ENCODE measurements at places on chromosomes 5 and 9. TPM values are rescaled to one million over a fixed set of nuclear protein-coding genes. Genes with fewer than 3 reads are reported as not detected.

IFT74 gene
- total RNA-seq, result 14.5 TPM

DNA sequence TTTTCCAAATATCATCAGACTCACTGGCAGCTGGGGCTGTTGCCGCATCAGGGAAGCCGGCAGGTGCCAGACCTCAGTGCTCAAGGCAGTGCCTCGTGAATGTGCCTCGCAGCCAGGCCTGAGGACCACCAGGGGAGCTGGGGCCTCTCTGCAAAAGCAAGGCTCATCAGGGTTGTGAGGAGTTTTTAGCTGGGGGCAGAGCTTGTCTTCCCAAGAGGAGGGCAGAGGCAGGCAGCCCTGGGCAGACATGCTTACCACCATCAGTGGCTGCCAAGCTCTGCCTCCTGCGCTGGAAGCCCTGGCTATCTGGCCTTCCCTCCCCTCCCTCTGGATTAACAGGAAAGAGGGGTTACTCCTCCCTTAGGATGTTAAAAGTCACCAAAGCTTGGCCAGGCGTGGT lies 8.8 kb upstream of the TBC1D9B start:
- no peak for ATAC-seq

- peak; percentile 59 for ATAC-seq
Measured at GRCh38 chr5:38556088-38556598, 303 bp downstream of the LIFR start.

KLF9 gene
- total RNA-seq, result 0.79 TPM

DNA sequence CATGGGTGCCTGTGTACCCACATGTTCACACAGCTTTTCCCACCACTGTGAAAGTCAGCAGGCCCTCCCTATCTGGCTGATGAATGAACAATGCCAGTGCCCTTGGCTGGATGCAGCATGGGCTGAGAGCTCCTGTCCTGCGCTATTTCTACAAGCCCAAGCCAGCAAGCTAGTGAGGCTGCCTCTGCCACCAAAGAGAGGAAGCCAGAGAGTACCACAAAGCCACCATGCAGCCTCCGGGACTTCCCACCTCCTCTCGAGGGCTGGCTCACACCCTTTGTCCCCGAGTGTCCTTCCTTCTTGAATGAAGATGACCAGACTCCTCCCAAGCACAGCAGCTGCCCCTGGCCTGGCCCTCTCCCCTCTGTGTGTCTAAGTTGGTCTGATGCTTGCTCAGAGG lies 76.5 kb downstream of the SH3PXD2B start:
- ATAC-seq, result no peak

DNA sequence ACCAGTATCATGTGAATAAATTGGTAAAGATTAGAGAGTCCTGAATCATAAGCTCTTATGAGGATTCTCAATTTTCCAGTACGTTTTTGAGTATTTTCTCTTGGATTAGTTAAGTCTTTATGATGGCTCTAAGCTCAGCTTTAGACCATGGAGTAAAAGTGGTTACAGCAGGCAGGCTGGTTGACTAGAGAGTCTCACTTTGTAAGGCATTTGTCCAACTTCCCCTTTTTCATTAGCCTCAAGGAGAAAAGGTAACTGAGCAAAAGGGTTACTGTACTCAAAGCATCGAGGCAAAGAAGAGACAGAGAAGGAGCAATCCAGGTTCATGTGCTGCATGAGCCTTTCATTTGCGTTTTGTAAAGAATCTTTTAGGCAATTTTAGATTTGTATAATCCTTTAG lies 8.5 kb downstream of the NOP16 start:
- no peak for ATAC-seq

DNA sequence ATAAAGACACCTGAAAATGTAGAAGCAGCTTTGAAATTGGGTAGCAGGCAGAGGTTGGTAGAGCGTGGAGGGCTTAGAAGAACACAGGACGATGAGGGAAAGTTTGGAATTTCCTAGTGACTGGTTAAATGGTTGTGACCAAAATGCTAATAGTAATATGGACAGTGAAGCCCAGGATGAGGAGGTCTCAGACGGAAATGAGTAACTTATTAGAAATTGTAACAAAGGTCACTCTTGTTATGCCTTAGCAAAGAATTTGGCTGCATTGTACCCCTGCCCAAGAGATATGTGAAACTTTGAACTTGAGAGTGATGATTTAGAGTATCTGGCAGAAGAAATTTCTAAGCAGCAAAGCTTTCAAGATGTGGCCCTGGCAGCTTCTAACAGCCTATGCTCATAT lies 382.5 kb downstream of the KCNN2 start:
- ATAC-seq, result no peak

DNA sequence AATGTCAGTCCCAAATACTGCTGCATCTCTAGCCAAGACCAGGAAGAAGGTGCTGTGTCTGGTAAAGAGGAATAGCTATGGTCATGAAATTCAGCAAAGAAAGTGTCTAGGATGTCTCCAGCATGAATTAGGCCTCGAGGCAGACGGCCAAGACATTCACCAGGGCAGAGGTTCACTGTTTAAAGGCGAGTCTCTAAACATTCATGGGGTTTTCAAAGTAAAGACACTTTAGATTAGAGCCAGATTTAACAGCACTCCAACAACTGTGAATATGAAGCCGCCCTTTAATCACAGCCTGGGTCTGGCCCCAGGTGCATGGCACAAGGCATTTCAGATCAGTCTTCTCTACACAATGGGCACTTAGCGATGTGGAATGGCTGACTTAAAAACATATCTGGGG lies 95.0 kb downstream of the ANKH start:
- ATAC-seq, result no peak

GRCh38 chr9:26520141-26520540 lies 372.5 kb downstream of the CAAP1 start:
- no peak for ATAC-seq

PCDHGB6 gene
- total RNA-seq, result 24.0 TPM

PCDHGA10 gene
- 2.2 TPM for total RNA-seq

GRCh38 chr5:131684595-131684994 lies 49.6 kb upstream of the RAPGEF6 start:
- no peak for ATAC-seq

IL33 gene
- not detected for total RNA-seq

GRCh38 chr5:142082182-142082781 lies 26.3 kb upstream of the NDFIP1 start:
- no peak for ATAC-seq

DNA sequence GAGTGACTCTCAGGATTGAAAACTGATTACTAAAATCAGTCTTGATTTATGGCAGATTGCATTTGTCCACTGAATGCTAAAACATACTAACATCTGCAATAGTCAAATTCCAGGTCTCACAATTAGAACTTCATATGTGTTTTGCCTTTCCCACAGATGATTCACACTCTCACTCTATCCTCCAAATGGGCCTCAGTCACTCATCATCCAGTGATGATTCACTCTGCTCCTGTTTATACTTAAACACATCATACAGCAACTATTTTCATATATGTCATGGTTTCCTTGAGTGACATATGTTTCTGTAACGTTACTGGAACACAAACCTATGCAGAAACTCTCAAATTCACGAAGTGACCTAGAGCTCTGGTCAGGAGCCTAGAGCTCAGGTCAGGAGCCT lies 512.9 kb downstream of the HINT1 start:
- ATAC-seq, result no peak

NIPAL4 gene
- 0.82 TPM for total RNA-seq

CCL28 gene
- total RNA-seq, result 0.60 TPM

- no peak for ATAC-seq
Measured at GRCh38 chr5:167783145-167783817, 508.2 kb upstream of the WWC1 start.

- ATAC-seq, result peak; percentile 90
Measured at GRCh38 chr5:88660947-88661805, 221.8 kb downstream of the MEF2C start.

DNA sequence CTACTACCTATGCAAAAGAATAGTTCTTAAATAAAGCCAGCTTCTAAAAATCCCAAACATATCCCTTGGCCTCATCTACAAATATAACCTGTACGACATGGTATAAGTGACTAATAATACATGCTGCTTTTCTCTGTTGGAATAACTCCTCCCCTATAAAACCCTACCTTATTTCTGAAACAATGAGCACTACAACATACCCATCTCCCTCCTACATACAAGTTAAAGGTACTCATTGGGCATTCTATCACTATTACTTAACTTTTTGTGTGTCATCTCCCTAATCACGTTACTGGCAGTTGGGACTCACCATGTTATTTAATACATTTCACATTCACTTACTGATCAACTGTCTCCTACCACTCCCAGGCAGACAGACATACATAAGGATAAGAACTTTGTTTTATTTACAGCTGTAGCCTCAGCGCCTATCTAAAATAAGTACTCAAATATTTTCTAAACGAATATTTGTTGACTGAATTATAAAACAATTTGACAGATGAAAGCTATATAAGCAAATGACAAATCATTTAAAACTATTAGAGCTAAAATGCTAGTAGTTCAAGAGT lies 4.1 kb downstream of the CLK4 start:
- ATAC-seq, result no peak

NPR3 gene
- total RNA-seq, result 0.63 TPM

BRD8 gene
- total RNA-seq, result 42.8 TPM

DNA sequence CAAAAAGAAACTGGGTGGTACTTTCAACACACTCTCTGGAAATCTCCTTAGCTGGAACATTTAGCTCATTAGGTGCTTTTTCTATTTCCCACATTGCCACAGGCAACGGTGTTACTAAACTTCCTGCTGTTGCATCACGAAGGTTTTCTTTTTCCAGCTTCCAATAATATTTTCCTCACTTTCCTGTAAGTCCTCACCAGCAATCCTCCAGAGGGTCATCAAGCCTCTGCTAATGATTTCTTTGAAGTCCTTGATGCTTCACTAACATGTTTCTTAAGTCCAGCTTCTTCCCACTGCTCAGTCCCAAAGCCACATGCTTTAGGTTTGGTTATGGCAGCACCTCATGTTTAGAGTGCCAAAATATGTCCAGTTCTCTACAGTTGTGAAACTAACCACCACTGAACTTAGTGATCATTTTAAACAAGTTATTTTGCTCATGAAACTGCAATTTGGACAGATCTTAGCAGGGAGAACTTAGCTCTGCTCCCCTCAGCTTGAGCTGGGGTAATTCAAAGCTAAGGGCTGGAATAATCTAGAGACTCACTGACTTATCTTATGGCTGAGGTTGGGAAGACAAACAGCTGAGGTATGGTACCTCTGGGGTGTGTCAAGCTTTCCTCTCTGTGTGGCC lies 39.9 kb upstream of the RETREG1 start:
- ATAC-seq, result no peak

BAAT gene
- 0.46 TPM for total RNA-seq

GPRIN1 gene
- 40.0 TPM for total RNA-seq

DNA sequence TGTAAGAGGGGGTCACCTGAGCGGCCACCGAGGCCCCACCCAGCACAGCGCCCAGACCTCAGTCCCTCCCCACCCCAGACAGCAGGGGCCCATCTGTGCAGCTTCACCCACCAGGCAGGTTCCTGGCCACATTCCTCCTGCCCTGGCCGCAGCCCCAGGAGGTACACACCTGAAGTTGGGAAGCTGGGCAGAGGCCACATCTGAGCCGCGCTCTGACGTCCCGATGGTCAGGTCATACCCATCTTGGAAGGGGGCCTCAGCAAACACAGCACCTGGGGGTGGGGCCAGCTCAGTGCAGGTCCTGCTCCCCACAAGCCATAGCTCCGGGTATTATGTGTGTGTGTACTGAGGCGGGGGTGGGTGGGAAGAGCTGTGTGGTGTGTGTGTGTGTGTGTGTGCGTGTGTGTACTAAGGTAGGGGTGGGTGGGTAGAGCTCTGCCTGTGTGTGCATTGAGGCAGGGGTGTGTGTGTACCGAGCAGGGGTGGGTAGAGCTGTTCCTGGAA lies 5.6 kb downstream of the SPOUT1 start:
- ATAC-seq, result no peak

- ATAC-seq, result peak; percentile 58
Measured at GRCh38 chr5:37717613-37718431, 122.0 kb downstream of the GDNF start.

OTP gene
- 0.36 TPM for total RNA-seq

DNA sequence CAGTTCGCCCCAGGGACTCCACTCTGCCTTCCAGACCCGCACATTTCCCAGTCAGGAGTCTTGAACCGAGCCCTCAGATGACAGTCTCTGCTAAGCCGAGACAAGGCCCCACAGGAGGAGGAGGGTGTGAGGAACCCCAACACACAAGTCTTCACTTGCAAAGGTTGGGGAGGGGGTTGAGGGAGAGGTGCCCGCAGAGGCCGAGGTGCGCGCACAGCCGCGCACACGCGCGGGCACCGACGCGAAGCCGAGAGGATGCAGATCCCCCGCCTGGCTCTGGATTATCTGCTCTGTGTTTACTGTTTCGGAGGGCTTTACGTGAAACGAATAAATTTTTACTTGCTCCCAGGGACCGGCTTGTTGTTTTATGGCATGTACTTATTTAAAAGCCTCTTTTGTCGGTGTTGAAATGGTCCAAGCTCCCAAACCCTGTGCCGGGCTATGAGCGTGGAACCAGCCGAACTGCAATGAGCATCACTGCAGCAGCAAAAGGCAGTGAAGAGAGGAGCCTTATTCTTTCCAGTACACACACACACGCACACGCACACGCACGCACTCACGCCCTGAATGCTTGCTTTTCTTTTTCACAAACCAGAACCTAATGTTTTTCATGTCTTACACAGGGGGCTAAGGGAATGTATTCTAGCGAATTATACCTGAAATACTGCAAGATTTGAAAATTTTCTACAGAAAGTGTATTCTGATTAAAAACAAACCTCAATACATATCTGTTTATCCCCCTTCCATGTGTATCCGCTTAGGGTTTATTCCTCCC lies 297.7 kb downstream of the PARP8 start:
- ATAC-seq, result peak; percentile 25

DNA sequence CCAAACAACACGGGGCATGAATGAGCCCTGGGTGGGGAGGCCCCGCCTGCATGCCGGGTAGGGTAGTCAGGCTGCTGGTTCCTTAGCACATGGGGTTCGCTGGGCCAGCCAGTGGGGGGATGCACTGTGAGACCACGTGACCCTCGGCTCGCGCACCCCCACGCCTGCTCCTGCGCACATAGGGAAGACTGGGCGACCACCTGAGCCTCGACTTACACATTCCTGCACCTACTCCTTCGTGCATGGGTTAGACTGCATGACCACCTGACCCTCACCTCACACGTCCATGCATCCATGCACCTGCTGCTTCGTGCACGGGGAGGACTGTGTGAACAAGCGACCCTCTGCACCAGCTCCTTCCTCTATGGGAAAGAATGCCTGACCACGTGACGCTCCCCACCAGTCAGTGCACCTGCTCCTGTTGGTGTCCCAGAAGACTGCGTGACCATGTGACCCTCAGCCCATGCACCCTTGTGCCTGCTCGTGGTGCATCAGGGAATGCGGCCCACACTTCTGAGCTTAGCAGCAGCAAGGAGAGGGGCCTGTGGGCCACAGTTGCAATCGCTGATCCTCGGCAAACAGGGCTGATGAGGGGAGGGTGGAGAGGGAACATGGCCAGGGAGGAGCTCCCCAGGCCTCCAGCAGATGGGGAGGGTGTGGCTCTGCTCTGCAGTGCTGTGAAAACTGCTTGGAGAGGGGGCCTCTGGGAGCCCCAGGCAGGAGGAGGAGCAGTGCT lies 18.1 kb downstream of the LPCAT1 start:
- peak; percentile 83 for ATAC-seq

DNA sequence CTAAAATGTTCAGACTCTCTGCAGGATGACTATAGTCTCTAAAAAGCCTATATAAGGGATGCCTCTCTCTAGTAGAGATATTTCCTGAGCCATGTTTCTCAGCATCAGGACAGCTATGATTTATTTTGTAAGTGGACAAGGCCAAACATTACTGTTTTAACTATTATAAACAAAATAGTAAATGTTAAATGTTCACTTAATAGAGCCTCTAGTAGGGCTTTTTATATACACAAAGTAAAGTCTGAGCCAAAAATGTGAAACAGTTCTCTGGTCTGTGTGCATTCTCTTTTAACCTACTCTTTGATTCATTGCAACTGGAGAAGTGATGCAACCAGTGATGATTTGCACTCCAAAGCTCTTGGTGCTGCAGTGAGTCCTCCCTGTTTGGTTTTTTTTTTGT lies 220.5 kb downstream of the GDNF start:
- ATAC-seq, result peak; percentile 85

Measured in motor neuron (in vitro differentiated cells).